ENCODE measurements at places on chromosomes 11 and 22. TPM values are rescaled to one million over a fixed set of nuclear protein-coding genes. Genes with fewer than 3 reads are reported as not detected.

Gene OTOG
- total RNA-seq, result not detected

Gene DRAP1
- total RNA-seq, result 72.1 TPM

Gene RHOD
- 68.5 TPM for total RNA-seq

- no peak for DNase-seq
Measured at GRCh38 chr11:12017865-12018453, 9.5 kb upstream of the DKK3 start.

DNA sequence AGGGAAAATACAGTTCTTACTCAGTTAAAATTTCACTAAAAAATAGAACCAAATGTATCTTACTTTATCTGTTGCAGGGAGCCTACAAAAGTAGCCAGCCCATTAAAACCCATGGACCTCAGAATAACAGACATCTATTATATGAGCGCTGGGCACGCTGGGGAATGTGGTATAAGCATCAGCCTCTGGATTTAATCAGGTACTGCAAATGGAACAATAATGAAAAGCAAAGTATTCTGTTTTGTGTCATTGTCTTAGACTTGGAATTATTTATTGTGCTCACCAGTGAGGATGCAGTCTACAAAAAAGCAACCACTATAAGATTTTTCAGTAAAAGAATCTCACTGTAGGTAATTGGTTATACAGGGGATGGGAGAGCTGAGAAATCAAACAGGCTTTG is 30.2 kb downstream of the MUC15 start:
- no peak for DNase-seq

- DNase-seq, result peak; percentile 97
Measured at GRCh38 chr11:65498977-65499712, at the start of gene MALAT1. TSS of gene MALAT1 (plus strand) at chr11:65499045.

- DNase-seq, result no peak
Measured at GRCh38 chr22:19019029-19019678, 83.1 kb upstream of the PRODH start.

DNA sequence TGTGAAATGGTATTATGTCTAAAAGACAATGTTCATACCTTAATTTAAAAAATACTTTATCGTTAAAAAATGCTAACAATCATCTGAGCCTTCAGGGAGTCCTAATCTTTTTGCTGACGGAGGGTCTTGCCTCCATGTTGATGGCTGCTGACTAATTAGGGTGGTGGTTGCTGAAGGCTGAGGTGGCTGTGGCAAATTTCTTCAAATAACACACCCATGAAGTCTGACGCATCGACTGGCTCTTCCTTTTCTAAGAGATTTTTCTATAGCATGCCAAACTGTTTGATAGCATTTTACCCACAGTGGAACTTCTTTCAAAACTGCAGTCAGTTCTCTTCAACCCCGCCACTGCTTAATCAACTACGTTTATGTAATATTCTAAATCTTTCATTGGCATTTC is 33.6 kb downstream of the TCF20 start:
- no peak for DNase-seq
